Right renal cortex interstitium (tissue), 3 donors: ENCODE measurements at places on chromosomes 2 and 18. TPM values are rescaled to one million over a fixed set of nuclear protein-coding genes. Genes with fewer than 3 reads are reported as not detected.

GRCh38 chr2:207316484-207316883, 150.7 kb upstream of the KLF7 start:
- no peak for DNase-seq

DNA sequence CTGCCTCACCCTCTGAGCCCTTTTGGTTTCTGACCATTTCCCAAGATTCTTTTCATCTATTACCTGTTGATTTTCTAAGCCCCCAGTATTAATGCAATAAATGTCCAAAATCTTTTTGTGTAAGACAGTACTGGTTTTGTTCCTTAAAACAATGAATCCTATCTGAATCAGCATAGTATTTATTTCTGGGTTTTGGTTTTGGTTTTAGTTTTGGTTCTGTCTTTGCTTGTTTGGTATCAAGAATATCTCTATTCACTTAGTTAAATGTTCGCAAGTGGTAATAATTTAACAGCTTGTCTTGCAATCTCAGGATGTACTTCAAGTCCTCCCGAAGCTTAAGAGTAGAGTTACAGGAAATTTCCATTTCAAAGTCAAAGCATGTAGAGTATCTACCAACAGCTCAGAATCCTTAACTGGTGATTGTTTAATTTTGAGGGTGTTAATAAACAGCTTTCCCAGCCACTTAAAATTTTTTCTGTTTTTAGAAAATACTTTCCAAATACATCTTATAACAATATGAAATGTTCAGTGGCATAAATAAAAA, 67.7 kb upstream of the NEDD4L start:
- DNase-seq: no peak

DNA sequence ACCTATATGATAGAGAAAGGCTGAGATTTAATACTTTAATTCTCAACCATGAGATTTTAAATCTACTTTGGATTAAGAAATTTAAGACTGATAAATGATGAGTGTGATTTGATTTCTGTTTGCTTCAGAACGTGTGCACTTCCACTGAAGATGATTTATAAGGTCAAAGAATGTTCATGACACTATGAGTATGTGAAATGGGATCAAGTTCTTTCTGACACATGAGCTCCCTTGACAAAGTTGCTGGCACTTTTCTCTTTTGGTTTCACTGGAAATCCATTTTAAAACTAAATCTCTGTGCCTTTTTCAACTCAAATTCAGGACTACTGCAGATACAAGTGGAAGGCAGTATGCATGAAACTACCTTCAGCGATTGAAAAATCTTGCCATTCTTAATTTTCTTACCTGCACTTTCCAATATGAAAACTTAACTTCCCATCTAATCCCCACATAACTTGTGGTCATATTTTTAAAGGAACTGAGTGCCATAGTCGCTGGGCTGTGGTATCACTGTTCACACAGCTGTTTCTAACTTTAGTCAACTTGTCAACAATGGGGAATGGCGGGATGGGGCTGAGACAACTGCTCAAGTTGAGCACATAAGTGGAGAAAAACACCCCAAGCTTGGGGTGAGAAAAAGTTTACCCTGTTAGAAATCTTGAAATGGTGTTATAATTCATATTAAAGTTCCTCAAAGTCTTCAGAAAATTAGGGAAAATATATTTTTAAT, 51.8 kb upstream of the TTN start:
- DNase-seq: no peak

- DNase-seq: no peak
Observed at GRCh38 chr2:237920673-237921072, 46.1 kb upstream of the UBE2F start.

DNA sequence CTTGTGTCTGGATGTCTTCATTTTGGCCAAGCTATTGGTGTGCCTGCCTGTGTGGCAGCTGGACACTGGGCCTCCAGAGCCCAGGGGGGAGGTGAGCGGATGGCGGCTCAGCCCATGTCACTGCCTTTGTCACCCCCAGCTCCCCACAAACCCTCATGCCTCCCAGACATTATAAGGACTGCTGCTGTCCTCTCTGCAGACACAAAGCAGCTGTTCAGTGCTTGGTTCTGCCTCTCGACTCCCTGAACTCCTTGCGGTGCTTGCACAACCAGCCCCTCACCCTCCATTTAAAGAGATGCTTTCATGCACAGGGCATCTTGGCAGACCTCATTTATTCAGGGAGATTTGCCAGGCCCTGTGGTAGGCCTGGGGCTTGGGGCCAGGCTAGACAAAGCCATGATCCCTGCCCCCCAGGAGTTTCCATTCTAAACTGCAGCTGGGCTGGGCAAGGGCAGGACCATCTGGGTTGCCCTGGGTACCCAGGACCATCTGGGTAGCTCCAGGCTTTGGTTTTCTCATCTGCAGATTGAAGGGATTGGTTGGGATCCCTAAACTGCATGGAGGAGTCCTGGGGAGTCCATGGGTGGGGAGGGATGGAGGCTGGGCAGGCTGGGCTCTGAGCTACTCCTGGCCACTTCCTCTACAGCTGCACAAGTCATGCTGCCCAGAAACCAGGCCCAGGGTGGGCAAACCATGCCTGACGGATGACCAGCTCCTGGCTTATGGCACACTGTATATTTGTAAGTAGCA, 168.5 kb downstream of the CELF4 start:
- no peak for DNase-seq

DNA sequence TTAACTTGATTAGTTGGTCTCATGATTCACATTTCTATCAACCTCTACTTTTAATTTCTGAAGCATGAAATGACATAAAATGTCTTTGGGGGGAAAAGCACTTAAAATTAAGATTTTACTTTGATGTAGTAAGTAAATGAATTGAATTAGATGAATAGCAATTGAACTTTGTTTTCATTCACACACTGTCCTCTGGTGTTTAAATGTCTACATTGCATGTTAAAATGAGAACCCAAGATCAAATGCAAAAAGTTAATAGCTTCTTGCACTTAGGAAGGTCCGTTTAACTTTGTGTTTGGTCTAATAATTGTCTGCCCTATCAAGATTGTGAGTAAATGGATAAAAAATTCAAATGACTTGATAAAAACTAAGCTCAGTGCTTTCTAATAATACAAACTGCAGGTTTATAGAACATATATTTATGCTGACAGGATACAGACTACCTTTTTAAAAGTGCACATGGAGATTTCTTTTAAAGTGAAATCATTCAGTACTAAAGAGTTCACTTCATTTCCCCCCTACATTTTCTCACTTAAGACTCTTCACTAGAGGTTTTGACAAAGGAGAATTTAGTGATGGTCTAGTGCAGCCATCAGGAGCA, 156.2 kb upstream of the NABP1 start:
- DNase-seq: peak; percentile 45

GRCh38 chr2:223954401-223954800, 2.9 kb upstream of the MRPL44 start:
- no peak for DNase-seq

DNA sequence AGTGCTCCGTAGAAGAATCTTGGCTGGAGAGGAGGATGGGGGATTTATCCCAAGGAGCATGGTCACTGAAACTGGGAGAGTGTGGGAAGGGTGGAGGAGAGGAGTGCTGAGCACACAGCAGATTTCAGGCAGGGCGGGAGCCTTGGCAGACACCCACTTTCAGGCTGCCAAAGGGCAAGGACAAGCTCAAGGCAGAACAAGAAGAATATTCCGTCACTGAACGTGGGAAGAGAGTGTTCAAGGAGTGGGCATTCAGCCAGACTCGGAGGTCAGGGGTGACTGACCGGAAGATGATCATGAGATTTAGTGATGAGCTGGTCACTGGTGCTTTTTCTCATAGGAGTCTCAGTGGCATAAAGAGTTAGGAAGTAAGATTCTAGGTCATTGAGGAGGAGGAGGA, 136.2 kb upstream of the RASGRP3 start:
- no peak for DNase-seq

- no peak for DNase-seq
Observed at GRCh38 chr2:127401757-127402695, 14.3 kb upstream of the MAP3K2 start.

GRCh38 chr18:432791-433190, 67.7 kb downstream of the COLEC12 start:
- DNase-seq: no peak

DNA sequence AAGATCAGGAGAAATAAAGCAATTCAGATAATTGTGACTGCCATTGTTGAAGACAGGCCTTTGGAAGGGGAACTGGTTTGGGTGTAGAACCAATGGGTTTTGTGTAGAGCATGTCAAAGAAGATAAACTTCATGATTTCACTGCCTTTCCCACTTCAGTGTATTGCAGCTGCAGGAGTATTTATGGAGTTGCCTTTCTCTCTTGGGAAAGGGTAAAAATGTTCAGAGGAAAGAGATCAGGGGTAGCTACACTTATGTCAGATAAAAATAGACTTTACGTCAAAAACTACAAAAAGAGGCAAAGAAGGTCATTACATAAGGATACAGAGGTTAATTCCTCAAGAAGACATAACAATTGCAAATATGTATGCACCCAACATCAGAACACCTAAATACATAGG, 249.4 kb downstream of the PLCL1 start:
- DNase-seq: no peak

- no peak for DNase-seq
Observed at GRCh38 chr2:161961061-161961460, 113.0 kb downstream of the DPP4 start.

- no peak for DNase-seq
Observed at GRCh38 chr2:71906357-71906973, 241.2 kb downstream of the CYP26B1 start.

DNA sequence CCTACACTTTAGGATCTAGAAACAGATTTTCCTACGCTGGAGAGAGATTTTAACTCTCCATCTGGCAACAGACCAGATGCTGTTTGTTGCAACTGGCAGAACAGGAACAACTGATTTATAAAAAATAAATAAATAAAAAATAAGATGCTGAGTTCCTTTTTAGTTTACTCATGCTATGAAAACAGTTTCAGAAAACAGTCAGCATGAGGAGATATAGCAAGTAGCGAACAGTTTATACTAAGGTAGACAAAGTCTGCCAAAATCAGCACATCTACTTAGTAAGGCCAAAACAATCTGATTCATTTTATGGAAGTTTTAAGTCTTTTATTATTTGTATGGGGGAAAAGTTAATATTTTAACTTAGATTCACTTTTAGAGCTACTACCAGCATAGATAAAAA, 974.0 kb upstream of the CNTNAP5 start:
- DNase-seq: no peak

GRCh38 chr2:105765415-105766299, 20.9 kb downstream of the NCK2 start:
- no peak for DNase-seq

DNA sequence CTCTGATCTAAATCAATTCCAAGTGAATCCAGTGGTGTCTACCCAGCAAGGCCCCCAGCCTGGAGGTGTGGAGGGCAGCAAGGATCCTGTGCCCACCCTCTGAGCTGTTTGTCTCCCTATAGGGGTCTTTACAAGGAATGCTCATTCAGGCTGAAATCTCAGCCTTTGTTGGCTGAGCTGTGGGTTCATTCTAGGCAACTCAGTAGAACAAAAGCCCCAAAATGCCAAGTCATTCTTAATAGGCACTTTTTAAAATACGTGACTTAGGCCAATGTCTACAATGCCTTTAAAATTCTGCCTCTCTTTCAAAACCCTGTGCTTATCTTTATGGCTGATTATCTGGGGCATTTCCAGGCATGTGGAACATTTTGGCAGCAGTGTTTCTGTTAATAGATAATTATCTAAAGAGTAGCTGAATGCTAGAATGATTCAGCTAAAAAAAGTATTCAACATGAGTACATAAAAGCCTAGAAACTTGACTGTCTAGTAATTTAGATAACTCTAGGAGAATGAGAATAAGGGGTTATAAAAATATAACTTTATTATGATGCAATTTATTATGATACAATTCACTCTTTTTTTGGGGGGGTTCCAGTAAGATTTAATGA, 7.4 kb downstream of the UGT1A6 start:
- no peak for DNase-seq

- peak; percentile 10 for DNase-seq
Observed at GRCh38 chr2:190023860-190024259, 38.7 kb downstream of the MSTN start.

The DNER gene
- 67.9 TPM for polyA plus RNA-seq

The GRB14 gene
- 59.6 TPM for polyA plus RNA-seq

The PRKAG3 gene
- polyA plus RNA-seq: 0.07 TPM

The KCNK3 gene
- 1.6 TPM for polyA plus RNA-seq

The KATNAL2 gene
- 10.8 TPM for polyA plus RNA-seq

The MTHFD2 gene
- polyA plus RNA-seq: 26.9 TPM

The PPP1R7 gene
- 87.5 TPM for polyA plus RNA-seq

The TUBB8B gene
- 0.64 TPM for polyA plus RNA-seq

The GCG gene
- not detected for polyA plus RNA-seq

The BCL11A gene
- polyA plus RNA-seq: 9.9 TPM

The HRH4 gene
- not detected for polyA plus RNA-seq
